ENCODE measurements at places on chromosomes 2 and 18.

GRCh38 chr18:46891742-46892214 is 25.5 kb downstream of the PIAS2 start:
- no peak for DNase-seq

DNA sequence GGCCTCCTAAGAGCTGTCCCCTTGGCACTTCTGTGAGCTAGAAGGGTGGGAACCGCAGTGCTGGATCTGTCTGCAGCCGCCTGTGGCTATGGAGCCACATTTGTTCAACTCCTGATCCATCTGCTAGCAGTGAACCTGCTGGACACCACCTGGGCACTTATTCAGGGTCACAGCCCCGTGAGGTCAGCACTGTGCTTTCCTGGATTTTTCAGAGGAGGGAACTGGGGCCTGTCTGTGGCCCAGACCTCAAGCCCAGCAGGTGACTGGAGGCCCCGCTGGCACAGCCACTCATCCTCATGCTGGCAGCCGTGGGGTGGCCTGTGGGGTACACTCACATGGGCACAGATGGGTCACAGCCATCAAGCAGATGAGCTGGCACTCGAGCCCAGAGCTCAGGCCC is 155.3 kb downstream of the TFCP2L1 start:
- DNase-seq: no peak

- DNase-seq: no peak
These were observed 331.8 kb upstream of the MYT1L start for GRCh38 chr2:2662847-2663356.

DNA sequence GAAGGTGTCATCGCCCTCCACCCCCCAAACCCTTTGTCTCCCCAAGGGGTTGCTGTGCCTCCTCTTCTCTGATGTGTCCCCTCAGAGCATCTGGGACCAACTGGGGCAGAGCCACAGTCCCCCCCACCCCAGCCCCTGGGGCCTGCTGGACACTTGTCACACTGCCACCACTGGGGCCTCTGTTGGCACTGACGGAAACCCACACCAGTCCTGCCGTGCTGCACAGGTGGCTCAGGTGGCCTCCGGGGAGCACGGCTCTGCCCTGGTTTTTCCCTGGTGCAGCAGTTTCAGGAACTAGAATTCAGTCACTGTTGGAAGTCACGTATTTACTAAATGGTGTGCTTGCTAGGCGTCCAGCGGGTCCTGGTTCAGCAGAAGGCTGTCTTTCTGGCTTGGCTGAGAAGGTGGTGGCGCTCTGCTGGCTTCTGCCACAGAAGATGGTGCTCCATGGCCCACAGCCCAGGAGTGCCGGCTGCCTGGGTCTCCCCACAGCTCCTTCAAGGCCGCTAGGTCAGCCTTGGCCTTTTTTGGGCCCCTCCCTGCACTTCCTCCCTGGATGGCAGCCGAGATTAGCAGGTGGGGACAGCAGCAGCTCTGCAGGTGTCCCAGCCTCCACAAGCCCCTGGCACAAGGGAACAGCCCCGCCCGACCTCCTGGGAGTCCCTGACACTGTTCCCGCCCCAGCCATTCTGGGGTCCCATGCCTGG is 18.6 kb upstream of the KLHL30 start:
- no peak for DNase-seq

GRCh38 chr2:236861196-236861875 is 224.4 kb upstream of the COPS8 start:
- no peak for DNase-seq

DNA sequence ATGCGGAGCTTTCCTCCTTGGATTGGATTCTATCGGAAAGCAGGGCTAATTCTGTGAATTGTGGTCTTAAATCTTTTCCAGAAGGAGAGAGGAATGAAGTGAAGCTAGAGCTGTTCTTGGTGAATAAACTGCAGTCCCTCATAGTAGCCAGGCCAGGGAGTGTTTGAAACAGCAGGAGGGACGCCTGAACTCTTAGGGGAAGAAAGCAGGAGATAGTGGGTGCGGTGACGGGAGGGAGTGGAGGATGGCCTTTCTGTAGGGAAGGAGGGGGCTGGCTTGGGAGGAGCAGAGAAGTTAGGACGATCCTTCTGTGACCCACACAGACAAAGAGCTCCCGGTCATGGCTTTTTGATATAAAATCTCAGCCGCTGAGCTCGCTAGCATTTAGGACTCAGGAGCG is 47.5 kb upstream of the KCNF1 start:
- DNase-seq: no peak

GRCh38 chr2:128280901-128281321 is 37.8 kb downstream of the HS6ST1 start:
- no peak for DNase-seq

DNA sequence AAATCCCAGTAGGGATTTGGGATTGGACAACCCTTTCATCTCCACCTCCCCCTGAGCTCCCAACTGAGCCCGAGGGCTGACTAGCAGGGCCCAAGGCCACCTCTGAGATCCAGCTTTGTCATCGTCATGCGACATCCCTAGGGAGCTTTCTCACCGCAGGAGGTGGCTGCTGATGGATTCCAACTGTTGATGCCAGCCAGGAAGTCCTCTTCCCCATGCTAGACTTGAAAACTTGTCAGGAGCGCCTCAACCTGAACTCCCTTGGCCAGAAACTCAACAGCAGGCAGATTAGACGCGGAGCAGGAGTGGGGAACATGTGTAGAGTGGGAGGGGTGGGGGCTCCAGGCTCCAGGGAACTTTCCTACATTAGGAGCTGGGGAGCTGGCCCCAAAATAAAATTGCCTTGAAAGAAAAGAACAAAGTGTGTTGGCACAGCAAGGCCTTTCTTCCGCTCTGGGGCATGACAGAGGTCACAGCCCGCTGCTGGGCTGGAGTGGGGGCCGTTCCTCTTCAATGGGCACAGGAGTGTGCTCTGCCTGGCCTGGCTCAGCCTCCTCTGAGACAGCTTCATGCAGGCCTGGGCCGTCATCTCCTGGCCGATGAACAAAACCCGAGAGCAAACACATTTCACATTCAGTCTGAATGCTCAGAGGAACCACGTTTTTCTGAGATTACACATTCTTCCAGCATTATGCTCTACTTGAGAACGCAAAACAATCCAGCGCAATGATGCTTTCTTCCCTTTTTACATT is 34.5 kb downstream of the EMILIN2 start:
- no peak for DNase-seq

DNA sequence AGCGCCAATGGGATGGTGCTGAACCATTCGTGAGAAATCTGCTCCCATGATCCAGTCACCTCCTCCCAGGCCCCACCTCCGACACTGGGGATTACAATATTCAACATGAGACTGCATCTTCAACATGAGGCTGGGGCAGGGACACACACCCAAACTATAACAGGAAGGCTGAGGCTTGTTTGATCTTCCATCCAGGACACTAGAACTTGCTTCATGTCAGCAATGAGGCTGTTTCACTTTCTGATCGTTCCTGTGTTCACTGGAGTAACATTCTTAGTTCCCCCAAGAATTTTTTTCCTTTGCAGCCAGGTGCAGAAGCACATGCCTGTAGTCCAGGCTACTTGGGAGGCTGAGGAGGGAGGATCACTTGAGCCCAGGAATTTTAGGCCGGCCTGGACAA is 30.8 kb upstream of the SOX11 start:
- no peak for DNase-seq

DNA sequence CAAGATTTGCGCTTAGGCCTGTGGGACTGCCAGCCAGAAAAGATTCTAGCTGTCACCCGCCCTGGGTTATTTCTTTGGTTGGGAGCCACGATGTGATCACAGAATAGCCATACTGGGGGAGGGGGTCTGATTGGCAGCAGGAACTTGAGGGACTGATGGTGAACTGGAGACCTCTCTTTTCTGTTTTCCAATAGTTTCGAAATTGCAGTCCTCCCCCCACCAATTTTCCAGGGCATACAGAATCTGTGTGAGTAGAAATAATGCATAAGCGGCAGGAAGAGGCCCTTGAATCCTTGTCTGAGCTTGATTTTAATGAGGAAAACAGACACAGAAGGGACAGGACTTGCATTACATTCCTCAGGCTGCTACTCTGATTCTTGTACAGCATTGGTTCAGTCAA is 2.2 kb upstream of the POLR2D start:
- DNase-seq: no peak

DNA sequence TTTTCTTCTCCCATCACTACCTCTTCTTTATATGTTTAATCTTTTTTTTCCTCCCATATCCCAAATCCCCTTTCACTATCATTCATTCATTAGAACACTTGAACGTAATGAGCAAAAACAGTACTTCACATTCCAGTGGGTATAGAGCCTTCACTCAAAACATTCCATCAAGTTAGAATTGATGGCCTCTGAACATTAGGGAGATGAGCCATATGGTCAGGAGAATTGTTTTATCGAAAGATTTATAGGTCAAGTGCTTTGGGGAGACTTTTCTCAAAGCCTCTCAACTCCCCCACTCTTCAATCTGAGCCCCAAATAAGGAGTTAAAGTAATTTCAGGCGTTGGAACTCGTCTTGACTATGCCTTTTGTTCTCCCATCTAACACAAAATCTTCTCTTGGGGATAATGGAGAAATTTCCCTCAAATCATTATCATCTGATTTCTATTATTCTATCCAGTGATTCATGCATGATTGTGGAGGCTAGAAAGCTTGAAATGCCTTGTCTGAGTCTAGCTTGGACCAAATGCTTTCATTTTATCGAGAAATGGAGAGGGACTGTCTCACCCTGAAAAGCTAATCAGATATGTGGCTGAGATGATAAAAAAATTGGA is 79.2 kb downstream of the KIAA2012 start:
- DNase-seq: no peak

- no peak for DNase-seq
These were observed 55.2 kb downstream of the TNP1 start for GRCh38 chr2:216804357-216805350.

DNA sequence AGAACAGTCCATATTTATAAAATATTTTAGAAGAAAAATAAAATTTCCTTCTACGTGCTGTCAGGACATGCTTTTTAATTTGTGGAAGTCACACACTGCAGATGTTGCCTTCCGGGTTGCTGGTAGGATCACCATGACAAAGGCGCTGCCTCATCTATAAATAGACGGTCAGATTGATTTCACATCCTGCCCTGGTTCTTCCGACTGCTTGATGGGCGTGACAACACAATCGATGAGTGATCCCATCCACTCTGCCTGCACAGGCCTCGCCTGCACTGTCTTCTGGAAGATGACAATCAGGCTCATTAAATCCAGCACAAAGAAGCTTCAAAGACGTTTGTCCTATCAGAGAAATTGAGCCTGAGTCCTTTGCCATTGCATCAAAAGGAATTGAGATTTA is 318.9 kb upstream of the TRIB2 start:
- DNase-seq: no peak

DNA sequence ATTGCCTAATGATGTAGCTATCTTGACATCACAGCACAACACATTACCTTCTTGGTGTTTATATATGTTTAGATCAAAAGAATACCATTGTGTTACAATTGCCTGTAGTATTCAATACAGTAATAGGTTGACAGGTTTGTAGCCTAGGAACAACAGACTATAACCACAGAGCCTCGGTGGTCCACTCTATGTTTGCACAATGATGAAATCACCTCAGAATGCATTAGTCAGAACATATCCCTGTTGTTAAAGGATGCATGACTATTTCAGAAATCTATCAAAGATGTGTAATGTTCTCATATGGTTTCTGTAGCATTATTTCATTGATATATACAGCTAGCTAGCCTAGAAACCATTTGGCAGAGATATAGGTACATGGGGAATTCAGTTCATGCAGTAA is 8.9 kb downstream of the METTL5 start:
- DNase-seq: no peak

DNA sequence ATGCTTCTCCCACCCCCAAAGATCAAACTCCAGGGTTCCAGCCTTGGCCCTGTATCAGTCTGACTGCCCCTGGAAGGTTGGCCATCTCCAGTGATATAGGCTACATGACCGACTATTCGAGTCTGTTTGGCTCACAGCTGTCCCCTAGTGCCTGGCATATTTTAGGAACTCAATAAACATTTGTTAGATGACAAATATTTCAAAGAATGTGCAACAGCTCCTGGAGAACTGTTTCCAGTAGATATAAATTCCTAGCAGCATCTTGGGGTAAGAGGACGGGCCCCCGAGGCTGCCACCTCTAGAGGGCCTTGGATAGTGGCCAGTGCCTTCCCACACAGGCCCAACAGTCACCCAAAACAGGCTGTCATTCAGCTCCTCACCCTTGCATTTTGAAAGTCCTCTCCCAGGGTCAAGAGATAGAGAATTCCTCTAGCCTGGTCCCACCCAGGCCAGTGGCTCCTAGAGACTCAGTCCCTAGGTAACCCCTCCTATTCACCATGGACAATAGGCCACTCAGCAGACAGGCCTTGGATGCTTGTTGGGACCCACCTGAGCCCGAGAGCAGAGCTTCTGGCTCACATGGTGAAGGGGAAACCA is 45.1 kb upstream of the ATP6V1B1 start:
- DNase-seq: no peak

GRCh38 chr2:66508484-66509071 is 73.7 kb downstream of the MEIS1 start:
- DNase-seq: no peak

GRCh38 chr2:33588232-33588631 is 10.9 kb downstream of the FAM98A start:
- DNase-seq: no peak

- no peak for DNase-seq
These were observed 160.4 kb downstream of the GULP1 start for GRCh38 chr2:188452084-188452483.

DNA sequence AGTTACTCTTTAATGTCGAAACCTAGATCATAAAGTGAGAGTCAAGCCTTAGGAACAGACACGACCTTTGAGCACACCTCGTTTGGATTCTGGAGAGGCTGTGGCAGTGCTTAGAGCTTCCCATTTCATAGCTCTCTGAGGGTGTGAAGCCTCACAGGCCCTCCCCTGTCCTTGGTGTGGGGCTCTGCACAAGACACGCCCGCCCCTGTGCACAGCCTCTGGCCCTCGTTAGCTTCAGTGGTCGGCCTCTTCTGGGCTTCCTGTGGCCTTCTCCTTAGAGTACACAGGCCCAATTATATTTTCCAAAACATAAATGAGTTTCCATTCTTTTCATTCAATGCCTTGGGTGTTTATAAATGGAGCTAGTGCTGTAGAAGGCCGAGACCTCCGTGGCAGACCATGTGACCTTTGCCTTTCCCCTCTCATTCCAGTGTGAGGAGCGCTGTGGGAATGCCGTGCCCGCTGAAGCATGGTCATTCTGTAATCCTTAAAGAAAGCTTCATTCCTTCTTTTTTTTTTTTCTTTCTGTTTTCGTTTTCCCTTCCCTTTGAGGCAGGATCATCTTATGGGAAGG is 208.6 kb downstream of the DCDC2C start:
- DNase-seq: no peak
